Activated naive CD4-positive, alpha-beta T cell treated with anti-CD3 and anti-CD28 coated beads, Interleukin-2, amount 10 ng/mL, durations not matched to agents 7 days and 5 days (primary cell): ENCODE measurements at places on chromosomes 11 and 22.

- no peaks in the 10 kb centered on the region for H3K36me3 ChIP-seq
- H3K27me3 ChIP-seq: no peaks in the 10 kb centered on the region
- no peak overlapping the region for H3K4me3 ChIP-seq
- DNase-seq: no peak
- H3K4me1 ChIP-seq: no peaks in the 10 kb centered on the region
- H3K27ac ChIP-seq: no peak overlapping the region
Measured at GRCh38 chr11:91086028-91086427, 863.2 kb upstream of the CHORDC1 start.

DNA sequence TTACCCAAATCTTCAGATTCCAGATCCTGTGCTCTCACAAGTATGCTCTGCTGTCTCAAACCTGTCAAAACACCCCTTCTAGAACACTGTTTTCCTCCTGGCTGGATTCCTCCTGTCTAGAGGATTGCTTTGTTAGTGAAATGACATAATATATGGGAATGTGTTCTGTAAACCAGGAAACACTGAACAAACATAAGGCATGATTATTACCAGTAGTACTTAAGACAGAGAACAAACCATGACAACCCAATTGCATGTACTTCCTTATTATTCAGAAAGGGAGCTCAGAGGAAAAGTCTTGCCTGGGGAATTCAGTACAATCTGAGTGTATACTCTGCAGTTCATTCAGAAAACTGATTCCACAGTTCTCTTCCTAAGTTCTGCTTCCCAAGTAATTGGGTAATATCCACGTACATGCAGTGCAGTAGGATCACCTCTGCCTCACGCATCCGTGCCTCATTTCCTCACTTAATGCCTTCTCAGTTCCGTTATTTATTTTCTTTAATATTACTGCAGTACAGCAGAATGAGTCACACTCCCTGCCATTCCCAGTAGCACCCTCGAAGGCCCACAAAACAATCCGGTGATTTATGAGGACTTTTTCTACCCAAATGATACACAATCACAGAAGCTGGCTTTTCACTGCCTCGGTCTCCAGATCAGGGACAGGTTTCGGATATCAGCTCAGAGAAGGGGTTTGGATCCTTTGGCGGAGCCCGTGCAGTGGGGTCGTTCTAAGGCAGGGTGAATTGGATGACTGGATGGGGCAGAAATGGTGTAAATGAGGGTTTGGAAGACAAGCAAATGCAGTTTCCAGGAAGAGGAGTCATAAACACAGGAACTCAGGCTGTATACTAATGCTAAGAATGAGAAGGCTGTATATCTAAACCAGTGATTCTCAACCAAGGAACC lies 896.9 kb downstream of the KCNA4 start:
- no peaks in the 10 kb centered on the region for H3K4me1 ChIP-seq
- no peak overlapping the region for H3K27ac ChIP-seq
- DNase-seq: no peak
- no peaks in the 10 kb centered on the region for H3K36me3 ChIP-seq

GRCh38 chr11:3969613-3970012 lies 114.1 kb downstream of the STIM1 start:
- H3K27me3 ChIP-seq: no peaks in the 10 kb centered on the region
- peaks cover 49% of the 10 kb centered on the region for H3K36me3 ChIP-seq
- peak; percentile 43 for DNase-seq
- peak overlapping the region; percentile 78 for H3K27ac ChIP-seq

GRCh38 chr22:46749682-46750529 lies 11.9 kb upstream of the CERK start:
- peak overlapping the region; percentile 95 for H3K27ac ChIP-seq
- no peaks in the 10 kb centered on the region for H3K36me3 ChIP-seq
- peaks cover 4% of the 10 kb centered on the region for H3K27me3 ChIP-seq
- DNase-seq: no peak
- peak overlapping the region; percentile 64 for H3K4me3 ChIP-seq

- no peak overlapping the region for H3K27ac ChIP-seq
- peak; percentile 84 for DNase-seq
- H3K4me3 ChIP-seq: no peak overlapping the region
- H3K27me3 ChIP-seq: peaks cover 43% of the 10 kb centered on the region
- no peaks in the 10 kb centered on the region for H3K36me3 ChIP-seq
Measured at GRCh38 chr22:22201185-22201929, 43.2 kb upstream of the VPREB1 start.

GRCh38 chr11:12835286-12835685 lies 161.1 kb downstream of the TEAD1 start:
- peaks cover 16% of the 10 kb centered on the region for H3K27me3 ChIP-seq

DNA sequence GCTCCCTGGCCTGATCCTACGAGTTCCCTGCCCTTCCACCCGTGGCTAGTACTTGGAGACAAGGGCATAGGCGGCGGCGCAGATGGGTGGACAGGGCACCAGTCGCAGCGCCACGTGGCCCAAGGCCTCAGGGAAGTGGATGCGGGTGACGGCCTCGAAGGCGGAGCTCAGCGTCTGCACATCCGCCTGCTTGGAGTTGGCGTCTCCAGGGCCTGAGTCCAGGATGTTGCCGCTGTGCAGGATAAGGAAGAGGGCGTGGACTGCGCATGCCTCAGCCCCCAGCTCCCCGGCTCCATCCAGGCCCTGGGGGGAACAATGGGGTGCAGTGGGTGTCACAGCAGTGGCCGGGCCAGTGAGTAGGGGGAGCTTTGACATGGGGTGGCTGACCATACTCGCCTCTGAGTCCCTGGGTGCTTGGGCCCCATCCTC lies 6.6 kb downstream of the PITPNM1 start:
- no peak overlapping the region for H3K4me3 ChIP-seq
- no peak for DNase-seq
- no peaks in the 10 kb centered on the region for H3K27me3 ChIP-seq
- H3K4me1 ChIP-seq: peaks cover 20% of the 10 kb centered on the region
- H3K36me3 ChIP-seq: peaks cover 36% of the 10 kb centered on the region

- DNase-seq: no peak
- no peaks in the 10 kb centered on the region for H3K4me1 ChIP-seq
- no peaks in the 10 kb centered on the region for H3K36me3 ChIP-seq
- peaks cover 11% of the 10 kb centered on the region for H3K27me3 ChIP-seq
- H3K27ac ChIP-seq: no peak overlapping the region
Measured at GRCh38 chr11:62477927-62478326, 59.1 kb downstream of the SCGB1A1 start.
